Aorta (tissue), 5 donors: ENCODE measurements at places on chromosomes 5 and 9.
A peak's percentile ranks its signal among the peaks of the same experiment; 100 is the strongest.

DNA sequence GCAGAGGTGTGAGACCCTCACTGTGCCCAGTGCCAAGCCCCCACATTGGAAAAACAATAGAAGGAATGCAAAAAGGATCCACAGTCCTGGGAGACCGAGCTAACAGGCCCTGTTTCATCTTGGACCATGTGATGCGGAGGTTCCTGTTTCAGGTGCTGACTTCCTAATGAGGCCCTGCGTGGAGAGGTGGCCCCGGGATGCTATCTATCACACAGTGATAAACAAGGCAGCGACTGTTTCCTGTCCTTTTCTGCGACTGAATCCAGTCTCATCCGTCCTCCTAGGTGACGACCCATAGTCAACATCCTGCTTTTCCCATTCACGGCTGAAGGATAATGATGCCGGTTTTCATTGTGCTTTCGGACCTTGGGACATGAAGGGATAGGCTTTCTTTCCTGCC is 56.4 kb upstream of the BOD1 start:
- no peak for DNase-seq

DNA sequence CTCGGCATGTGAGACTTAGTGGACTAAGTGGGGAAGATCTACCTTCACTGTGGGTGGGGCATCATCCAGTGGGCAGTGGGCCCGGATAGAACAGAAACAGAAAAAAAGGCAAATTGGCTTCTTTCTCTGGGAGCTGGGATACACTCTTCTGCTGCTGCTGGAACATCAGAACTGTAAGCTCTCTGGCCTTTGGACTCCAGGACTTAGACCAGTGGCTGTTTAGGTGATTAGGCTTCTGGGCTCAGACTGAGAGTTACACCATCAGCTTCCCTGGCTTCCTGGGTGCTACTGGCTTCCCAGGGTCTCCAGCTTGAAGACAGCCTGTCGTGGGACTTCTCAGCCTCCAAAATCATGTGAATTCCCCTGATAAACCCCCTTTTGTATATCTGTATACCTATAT is 122.7 kb upstream of the SLC28A3 start:
- DNase-seq: no peak

DNA sequence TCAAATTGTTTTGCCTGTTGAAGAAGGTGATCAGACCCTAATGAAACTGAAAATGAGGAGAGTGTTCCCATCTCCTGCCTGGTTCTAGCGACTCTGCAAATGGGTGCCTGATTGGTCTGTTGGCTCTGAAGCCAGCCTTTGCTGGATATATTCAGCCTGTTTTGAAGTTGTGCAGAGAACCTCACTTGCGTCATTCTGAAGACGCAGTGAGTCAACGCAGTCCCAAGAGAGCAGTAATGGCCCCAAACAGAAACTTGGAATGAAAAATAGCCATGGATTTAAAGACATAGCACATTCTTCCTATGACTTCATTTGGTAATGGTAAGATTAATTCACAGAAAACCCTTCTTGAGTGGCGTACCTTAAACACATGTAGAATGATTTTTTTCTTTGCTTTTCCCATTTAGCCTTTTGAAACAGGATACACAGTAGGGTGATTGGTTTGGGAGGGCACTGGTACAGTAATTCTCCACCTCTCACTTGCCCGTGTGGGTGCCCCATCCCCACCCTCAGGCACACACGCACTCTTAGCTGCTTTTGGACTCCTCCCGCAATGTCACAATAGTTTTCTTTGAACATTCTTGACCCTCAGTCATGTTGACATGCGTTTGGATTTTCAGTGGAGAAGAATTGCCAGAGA is 54.1 kb upstream of the ABL1 start:
- peak; percentile 81 for DNase-seq

GRCh38 chr5:78597974-78598371 is 50.6 kb downstream of the LHFPL2 start:
- DNase-seq: no peak

- no peak for DNase-seq
These were observed 284.8 kb downstream of the DENND1A start for GRCh38 chr9:123645126-123645525.
